COR-L47 (cell line): ENCODE measurements at places on chromosomes 3 and 15.

- DNase-seq, result peak; percentile 13
These were observed 1570.1 kb downstream of the SI start for GRCh38 chr3:163508206-163508605.

DNA sequence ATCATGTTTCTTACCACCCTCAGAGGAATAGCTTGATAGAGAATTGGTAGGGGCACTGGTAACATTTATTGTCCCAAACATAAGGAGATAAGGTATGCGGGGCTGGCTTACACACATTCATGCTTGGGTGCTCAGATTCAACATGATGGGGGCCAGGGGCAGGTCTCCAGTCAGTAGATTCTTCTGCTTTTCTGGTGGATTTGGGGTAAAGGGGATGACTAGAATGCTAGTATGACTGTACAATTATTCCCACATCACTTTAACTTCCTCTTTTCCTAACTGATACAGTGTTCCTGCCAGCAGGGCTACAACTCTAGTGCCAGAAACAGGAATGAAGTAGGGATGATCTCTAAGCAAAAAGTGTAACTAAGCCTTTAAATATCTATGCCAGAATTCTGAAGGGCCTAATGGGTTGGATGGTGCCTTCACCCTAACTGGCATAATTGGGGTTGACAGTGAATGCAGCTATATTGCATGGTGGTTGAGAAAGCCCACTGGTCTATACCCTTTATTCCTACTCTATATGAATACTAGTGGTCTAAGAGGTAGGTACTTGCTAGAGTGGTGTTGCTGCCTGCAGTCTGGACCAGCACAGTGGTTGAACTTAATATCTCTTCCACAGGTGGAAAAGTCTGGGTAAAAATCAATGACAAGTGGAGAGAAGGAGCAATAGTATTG lies 117.4 kb downstream of the IL12A start:
- DNase-seq, result no peak

DNA sequence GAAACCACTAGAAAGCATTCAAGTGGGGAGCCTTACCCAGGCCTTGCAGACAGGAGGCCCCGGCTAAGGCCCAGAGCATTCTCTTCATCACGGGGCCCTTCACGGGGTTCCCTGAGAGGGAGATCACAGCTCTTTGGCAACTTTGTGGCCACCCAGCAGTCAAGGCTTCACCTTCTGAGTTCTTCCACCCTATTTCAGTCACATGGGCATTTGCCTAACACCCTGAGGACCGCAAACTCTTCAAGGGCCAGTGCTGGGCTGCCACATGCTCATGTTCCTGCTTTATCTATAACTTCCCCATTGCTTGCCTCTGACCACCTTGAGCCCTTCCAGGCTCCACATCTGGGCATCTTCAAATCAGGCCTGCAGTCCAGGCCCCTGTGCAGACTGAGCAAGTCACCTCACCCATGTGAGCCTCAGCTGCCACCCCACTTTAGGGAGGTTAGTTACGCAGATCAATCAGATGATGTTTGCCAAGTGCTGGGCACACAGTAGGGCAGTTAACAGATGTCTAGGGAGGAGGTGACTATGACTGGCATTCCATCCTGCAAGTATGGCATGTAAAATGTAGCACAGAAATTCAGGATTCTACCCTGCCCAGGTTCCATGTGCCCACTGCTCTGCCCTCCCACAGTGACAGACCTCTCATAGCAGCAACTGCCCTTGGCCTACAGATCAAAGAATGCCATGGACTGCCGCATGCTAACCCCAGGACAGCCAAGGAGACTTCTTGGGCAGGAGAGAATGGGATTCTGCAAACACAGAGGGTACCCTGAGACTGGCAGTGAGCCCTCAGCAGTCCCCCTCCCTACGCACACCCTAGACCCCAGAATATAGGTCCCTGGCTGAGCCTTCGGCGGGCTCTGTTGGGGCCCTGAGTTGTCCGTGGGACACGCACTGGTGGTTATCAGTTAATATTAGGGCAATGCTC lies 37.6 kb upstream of the ZNF710 start:
- DNase-seq, result no peak

DNA sequence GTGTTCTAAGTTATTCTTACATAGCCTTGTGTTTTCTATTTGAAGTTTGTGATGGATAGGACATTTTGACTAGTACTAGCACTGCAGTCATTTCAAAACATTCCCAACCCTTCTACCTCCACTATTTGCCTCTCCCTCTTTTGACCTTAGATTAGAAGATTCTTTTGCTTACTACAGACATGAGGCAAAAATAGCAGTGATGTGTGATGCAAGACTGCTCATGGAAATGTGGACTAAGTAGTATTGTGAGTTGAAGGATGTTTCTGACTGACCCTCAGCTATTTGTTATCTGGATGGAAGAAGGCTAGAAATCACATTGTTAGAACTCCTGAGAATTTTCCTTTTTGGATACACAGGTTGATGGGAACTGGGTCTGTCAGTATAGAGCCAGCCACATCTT lies 45.9 kb downstream of the ATP2C1 start:
- no peak for DNase-seq

- no peak for DNase-seq
These were observed 177.7 kb downstream of the VGLL4 start for GRCh38 chr3:11465744-11466616.

DNA sequence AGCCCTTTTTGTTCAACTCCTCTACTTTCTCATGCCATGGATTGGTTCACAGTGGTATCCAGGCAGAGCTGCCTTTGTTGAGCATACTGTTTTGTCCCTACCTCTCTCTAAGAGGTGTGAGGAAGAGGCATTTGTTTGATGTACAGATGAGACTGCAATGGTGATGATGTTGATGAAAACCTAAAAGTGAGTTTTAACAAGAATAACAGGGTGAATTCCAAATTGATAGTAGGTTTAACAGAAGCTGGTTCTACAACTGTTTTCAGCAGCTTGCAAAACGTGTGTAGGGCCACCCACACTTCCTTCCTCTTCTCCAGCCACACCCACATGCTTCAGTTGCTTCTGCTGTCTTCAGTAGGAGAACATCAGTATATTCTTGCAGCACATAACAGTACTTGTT lies 10.2 kb downstream of the SNRK start:
- no peak for DNase-seq

- no peak for DNase-seq
These were observed 7.4 kb downstream of the FAM3D start for GRCh38 chr3:58659051-58659675.

- no peak for DNase-seq
These were observed 31.2 kb downstream of the SATB1 start for GRCh38 chr3:18393906-18394305.

DNA sequence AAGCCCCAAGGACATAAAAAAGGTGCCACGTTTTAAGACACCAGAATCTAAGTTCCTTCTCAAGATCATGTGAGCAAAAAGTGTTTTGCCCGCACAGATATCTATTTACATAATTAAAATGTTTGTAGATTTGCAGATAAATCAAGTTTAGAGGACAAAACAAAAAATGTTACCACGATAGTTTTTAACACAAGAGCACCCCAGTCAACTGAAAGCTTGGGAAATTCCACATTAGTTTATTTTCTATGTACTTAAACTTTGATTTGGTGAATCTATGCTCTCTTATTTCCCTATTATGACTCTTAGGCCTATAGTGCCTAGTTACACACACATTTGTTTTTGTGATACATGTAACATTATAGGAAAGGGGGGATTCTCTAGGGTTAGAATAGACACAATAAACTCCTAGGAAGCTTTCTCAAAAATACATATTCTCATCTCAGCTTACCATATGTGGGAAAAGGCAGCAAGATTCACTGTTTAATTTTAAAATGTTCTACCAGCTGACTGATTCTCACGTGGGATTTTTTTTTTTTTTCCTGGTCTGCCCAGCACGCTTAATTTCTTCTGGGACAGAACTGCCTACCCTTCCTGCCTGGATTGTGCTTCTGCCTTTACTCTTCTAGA lies 8.4 kb upstream of the LEKR1 start:
- no peak for DNase-seq

DNA sequence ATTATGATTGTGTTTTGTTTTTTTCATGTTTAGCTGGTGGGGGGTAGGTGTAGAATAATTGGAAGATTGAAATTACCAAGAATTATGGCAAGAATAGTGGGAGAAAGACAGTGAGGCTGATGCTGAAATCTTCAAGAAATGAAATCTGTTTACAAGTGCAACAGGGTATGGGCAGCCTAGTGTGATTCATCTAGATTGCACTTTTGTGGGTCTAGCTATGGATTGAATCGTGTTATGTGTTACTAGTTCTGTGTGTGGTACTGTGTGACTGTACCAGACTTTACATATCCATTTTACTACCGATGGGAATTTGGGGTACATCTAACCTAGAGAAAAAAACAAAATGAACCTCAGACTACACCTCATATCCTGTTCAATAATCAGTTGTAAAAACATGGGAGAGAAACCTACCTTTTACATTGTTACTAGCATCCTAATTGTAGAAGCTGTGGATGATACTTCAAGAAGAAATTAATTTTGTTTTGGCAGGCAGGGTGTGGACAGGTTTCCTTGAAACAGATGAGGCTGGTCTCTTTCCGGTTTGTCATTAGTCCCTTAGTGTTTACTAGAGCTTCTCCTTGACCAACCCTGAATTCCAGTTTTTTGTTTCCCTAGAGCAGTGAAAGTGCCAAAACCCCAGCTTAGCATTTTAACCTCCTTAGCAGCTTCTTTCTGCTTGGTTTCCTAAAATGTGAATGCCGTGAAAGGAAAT lies 47.9 kb downstream of the OPA1 start:
- DNase-seq, result no peak

DNA sequence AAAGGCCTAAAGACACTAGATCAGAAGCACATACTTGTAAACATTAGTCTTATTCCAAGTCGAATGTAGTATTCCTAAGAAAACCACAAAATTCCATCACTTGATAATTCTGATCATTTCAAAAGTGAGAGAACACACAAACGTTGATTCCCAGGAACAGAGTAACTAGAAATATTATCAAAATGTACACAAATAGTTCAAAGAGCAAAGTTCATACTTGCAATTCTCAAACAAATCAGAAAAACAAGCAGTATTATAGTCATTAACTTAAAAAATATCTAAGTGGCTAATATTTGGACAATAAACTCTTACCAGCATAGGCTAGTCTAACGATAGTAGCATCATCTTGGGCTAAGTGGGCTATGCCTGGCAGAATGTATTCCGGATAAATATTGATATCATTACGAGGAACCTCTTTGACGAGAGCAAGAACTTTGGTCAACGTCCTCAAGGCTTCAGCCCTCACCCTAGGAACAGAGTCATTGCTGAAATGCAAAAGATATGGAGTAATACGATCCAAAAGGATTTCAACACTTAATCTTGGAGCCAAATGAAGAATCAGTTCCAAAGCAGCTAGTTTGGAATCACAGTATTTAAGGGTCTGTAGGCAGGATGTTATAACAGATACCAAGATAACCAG lies 13.3 kb downstream of the PIK3R4 start:
- DNase-seq, result no peak

- no peak for DNase-seq
These were observed 12.9 kb downstream of the GPR87 start for GRCh38 chr3:151303751-151304150.

GRCh38 chr3:113070681-113071113 lies 79.9 kb downstream of the GTPBP8 start:
- DNase-seq, result no peak
